ENCODE measurements at places on chromosomes 2 and 18.

DNA sequence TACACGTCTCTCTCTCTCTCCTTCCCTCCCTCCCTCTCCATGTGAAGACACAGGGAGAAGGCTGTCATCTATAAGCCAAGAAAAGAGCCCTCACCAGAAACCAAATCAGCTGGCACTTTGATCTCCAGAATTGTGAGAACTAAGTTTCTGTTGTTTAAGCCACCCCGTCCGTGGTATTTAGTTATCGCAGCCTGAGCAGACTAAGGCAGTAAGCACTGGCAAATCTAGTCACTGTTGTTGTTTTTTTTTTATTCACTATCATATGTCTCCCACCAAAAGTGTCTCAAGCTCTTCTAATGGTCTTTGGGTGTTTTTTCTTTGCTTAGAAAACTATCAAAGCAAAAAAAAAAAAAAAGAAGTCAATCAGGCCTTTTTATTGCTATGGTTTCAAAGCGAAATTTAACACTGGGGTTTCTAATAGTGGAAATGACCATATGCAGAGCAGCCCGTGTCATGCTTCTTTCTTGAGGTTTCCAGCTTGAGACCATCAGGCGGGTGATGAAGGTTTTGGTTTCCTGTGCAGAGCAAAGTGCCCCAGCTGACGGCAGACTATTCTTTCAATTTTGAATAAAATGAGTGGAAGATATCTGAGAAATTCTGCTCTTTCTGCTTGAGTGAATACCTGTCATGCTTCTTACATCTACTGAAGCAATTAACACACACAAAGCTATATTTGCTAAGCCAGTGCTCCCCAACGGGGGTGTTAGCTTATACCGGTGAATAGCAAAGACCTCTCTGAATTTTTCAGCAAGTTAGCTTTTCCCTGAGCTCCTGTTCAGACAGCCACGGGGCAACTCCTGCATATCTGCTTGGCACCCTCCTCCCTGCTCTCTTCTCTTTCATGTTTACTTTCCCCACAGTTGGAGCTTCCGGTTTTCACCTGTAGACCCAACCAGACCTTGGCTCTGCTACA is 394.1 kb upstream of the ATP5MC3 start:
- DNase-seq: peak; percentile 3

DNA sequence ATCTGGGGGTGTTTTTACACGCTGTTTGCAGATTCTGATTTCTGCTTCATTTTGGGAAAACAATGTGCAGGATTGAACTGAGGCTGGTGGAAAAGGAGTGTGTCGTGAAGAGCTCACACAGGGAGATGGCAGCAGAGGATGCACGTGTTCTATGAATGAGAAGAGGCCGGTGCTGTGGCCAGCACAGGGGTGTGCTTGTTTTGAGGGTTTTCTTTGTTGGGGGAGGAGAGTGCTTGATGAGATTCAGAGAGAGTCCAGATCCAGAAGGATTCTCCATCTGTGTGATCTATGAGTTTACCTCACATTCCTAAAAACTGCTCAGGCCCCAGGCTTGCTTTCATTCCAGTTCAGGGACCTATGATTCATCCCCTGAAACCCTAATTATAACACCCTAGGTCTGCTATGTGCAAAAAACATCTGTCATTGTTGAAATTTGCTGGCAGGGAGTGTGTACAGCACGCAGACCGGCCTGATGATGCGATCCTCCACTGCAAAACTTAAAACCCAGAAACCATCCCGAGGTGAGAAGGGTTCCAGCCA is 12.1 kb downstream of the TGFA start:
- no peak for DNase-seq

DNA sequence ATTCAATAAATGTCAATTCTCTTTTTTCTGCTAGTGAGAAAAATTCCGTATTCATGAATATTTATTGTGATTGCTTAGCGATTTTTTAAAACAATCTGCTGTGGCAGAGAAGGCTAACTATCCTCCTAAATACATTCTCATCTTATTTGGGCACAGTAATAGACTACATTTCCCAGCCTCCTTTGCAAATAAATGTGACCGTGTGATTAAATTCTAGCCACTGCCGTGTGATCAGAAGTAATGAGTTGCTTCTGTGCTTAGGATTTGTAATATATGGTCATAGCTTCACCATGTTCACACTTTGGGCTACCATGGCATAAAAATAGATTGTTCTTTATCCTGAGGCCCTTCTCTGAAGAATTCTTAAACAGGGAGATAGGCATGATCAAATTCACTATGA is 179.6 kb downstream of the FAM124B start:
- no peak for DNase-seq

DNA sequence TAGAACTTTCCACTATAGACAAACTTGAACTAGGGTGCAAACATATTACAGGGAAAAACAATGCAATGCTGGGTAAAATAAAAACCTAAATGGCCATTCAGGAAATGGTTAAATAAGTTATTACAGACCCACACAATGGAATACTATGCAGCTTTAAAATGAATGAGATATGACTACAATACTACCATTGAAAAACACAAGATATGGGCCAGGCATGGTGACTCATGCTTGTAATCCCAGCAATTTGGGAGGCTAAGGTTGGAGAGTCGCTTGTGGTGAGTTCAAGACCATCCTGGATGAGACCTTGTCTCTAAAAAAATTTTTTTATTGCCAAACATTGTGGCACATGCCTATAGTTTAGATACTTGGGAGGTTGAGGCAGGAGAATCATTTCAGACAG is 6.8 kb downstream of the PECR start:
- no peak for DNase-seq

- DNase-seq: no peak
Measured at GRCh38 chr2:34254272-34254878, 655.3 kb upstream of the FAM98A start.

DNA sequence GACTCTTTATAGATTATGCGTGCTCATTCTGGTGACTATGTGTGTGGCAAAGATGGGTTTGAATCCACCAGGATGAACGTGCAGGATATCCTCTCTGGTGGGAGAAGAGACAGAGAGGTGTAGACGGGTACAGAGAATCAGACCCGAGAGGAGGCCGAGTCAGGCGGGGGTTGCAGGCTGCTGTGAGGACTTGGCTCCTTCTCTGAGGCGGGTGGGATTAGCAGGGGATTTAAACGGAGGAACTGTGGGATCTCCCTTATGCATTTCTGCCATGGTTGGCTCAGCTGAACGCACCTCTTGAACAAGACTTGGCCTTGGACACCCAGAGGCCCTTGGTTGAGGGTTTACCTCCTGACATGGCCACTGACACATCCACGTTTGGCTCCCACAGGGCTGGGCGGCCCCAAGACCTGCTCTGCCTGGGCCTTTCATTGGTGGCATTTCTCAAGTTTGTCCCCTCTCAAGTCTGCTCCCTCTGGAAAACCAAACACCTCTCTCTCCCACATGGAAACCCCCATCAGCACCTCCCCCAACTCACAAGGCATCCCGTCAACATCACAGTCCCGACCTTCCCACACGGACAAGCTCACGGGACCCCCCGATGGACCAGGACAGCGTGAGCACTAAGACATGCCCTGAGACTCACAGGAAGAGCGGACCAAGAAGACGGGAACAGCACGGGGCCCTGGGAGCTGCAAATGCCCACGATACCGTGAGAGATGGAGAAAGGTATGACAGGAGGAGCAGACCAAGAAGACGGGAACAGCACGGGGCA is 158.3 kb downstream of the RTP5 start:
- no peak for DNase-seq

- DNase-seq: no peak
Measured at GRCh38 chr18:62850619-62851306, 135.4 kb downstream of the PHLPP1 start.

- DNase-seq: no peak
Measured at GRCh38 chr2:238391042-238391689, 35.6 kb upstream of the ASB1 start.

DNA sequence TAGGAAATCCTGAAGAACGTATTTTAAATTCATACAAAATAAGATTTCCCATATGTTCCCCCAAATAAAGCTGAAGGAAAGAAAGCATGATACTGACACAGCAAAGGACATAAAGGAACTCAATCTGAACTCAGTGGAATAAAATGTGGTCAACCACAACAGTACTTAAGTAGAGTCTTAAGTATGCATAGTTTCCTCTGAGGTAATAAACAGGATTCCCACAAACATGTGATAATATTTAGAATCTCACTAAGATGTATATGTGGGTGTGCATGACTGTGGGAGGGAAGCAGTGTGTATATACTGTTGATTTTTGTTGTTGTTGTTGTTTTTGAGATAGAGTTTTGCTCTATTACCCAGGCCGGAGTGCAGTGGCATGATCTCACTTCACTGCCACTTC is 69.3 kb downstream of the NOL10 start:
- no peak for DNase-seq

DNA sequence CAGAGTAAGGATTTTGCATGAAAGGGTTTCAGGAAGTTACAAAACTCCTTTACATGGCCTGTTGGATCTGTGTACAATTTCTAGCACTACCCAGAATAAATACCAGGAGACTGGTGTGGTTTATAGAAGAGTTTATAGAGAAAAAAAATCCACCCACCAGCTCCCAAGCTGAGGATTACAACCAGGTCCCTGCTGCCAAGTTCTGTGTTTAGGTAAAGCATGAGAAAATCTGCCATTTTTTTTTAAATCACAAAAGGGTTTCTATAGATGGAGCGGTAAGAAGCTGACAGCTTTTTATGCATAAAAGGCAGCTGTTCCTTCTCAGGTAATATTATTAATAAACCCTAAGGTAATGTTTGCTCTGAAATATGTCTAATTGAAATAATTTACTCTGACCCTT is 545.4 kb upstream of the ZEB2 start:
- DNase-seq: no peak

All from effector memory CD8-positive, alpha-beta T cell (primary cell).